ENCODE measurements at places on chromosomes 2 and 18.

GRCh38 chr18:63336366-63337099, 17.0 kb upstream of the BCL2 start:
- DNase-seq, result no peak

GRCh38 chr18:9741406-9741792, 33.3 kb downstream of the RAB31 start:
- no peak for DNase-seq

DNA sequence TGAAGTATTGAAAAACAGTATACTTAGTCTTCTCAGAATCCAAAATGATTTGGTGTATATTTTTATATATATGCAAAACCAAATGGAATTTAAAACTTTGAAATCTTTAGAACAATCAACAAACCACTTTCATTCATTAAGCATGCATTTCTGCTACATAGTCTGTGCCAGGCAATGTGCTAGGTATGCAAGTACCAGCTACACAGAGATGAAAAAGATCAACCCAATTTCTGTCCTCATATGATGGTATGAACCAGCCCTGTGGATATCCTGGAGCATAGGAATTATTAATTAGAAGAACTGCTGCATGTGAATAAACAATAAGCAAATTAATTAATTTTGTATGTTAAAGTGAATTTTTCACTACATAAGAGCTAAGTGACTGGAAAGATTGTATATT, 51.2 kb upstream of the RTN4 start:
- no peak for DNase-seq

GRCh38 chr2:15761056-15761455, 169.4 kb downstream of the DDX1 start:
- no peak for DNase-seq
